ENCODE measurements at places on chromosomes 7 and 10.

- no peak for DNase-seq
Measured at GRCh38 chr7:111409714-111410422, 152.4 kb downstream of the IMMP2L start.

GRCh38 chr7:101974393-101974792 is 157.0 kb downstream of the CUX1 start:
- DNase-seq, result no peak

DNA sequence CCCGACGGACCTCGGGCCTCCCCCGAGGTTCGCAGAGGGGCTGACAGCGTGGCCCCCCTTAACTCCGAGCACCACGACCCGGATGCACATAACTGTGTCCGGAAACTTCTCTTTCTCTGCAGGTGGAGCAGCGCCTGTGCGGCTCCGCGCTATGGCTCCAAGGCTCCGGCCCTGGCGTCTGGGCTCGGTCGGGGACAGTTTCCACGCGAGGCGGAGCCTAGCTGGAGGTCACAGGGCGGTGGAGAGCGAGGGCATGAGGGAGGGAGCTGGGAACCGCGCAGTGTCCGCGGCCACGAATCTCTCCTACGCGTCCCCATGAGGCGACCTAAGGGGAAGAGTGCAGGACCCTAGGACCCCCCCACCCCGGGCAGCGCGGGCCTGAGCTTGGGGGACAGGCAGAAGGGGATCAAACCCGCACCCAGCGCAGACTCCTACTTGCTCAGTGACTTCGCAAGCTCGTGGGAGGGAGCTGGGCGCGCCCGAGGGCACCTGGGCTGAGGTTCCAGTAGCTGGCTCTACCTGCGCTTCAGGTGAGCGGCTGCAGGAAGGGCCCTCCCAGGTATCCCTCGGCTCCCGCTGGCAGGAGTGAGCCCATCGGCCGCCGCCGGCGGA is 8.6 kb upstream of the MNX1 start:
- DNase-seq, result no peak

DNA sequence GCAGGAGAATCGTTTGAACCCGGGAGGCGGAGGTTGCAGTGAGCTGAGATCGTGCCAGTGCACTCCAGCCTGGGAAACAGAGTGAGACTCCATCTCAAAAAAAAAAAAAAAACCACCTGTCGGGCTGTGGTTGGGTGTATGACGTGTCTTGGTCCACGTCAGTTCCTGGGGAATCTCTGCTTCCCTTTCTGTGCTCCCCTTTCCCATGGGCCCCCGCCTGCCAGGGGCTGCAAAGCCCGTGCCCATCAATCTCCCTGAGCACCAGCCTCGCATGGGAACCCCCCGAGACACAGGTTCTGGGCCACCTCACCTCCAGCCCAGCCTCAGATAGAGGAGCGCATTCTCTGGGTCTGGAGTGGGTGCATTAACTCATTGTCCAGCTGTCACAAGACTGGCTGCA is 2.3 kb upstream of the SH2B2 start:
- DNase-seq, result no peak

DNA sequence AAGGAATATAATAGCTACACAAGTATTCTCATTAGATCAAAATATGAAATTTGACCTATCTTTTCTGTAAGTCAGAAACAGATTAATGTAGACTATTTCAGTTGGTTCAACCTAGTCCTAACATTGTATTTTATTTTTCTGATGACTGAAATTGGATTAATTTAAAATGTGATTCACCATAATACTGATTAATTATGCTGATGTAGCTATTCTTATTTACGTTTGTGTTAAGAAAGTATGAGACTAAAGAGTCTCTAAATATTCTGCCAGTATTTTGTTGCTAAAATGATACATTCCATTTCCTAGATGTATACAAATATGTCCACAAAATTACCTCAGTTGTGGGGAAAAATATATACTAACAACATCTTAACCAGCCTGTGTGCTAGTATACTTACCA is 18.3 kb downstream of the MARCHF5 start:
- no peak for DNase-seq

- DNase-seq, result no peak
Measured at GRCh38 chr10:3554121-3554522, 230.9 kb downstream of the KLF6 start.

DNA sequence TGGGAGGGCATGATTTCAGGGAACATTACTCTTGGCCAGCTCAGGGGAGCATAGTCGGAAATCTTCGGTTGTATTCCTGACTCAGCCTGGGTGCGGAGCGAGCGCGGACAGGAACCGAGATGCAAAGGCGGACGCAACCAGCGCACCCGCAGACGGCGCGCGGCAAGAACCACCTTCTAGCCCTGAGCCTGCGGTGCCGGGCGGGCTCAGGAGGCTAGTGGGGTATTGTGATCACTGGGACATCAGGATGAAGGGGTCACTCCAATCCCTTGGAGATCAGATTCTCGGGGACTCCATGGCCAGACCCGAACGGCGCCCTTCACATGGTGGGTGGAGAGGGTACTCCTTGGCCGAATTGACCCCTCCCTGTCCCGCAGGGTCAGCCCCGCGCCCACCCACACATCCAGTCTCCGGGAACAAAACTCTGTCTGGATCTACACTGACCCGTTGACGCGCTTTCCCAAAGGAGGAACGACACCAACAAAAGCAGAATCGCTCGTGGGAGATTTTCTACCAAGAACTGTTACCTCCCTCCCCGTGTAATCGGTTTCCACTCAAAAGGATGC is 730.5 kb downstream of the ZWINT start:
- DNase-seq, result no peak

DNA sequence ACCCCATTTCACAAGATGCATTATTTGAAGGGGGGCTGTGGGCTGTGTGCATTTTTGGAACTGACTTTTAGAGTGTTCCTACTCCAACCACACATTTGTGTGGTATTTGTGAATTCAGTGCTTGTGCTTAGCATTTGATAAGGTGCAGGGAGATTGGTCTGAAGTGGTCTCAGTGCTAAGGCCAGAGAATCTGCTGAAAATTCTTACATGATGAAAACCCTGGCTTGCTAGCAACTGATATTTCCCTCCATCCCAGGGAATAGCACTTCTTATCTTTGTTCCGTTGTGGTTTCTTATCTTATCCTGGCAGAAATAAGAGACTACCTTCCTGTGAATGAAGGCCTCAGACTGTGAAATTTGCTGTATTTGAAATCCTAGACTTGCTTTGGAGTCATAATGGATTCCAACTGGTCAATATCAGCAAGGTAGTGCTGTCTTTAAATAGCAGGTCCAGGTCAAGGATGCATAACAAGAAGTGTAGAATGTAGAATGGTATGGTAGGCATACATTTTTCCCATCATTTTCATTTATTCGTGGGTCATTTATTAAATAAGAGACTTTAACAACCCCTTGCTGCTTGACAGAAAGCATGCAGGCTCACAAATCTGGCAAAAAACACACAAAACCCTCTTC is 986.9 kb downstream of the REEP3 start:
- DNase-seq, result no peak

- no peak for DNase-seq
Measured at GRCh38 chr7:146956853-146957252, 840.3 kb downstream of the CNTNAP2 start.

DNA sequence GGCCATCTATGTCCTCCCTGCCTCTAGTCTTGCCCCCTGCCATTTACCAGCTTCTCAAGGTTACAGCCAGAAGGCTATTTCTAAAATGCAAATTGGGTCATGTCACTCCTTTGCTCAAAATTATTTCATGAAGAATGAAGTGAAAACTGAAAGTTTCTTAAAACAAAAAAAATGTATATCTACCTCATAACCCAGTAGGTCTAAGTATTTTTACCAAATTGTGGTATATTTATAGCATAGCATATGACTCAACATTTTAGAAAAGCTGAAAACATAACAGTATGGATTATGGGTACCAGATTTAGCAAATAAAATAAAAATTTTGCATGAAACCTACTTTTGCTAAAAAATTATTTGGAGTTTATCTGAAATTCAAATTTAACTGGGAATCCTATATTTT is 78.4 kb downstream of the SLC16A9 start:
- DNase-seq, result no peak

DNA sequence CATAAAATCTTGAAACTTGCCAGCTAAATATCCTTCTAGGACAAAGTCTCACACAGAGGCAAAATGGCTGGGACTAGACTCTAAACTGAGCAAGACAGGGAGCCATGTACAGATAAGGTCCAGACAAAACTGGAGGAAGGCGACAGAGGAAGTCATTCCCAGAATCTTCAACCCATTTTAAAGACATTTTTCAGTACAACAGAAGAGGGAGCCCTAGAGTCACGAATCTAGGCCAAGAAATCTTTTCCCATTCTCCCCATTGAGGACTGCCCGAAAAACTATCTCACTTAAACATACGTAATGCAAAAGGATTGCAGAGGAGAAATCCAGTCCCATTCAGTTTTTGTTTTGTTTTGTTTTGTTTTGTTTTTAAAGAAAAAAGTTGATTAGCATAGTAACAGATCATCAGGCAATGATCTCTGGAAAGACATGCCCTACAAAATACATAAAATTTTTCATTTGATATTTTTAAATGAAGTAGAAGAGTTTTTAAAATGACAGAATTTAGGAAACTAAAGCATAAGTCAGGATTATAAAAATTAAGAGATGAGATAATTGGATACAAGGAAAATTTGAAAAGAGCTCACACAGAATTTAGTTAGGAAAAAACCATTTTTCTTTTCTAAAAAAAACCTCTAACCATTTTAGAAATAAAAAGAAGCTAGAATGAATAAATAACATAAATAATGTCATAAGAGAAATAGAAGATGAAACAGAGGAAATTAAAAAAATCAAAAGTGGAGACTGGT is 16.9 kb upstream of the PRF1 start:
- no peak for DNase-seq

- DNase-seq, result no peak
Measured at GRCh38 chr7:143394777-143395176, 13.6 kb downstream of the ZYX start.

- no peak for DNase-seq
Measured at GRCh38 chr7:131819891-131820290, 263.5 kb upstream of the PODXL start.

GRCh38 chr7:35971133-35971891 is 170.5 kb downstream of the SEPTIN7 start:
- no peak for DNase-seq

DNA sequence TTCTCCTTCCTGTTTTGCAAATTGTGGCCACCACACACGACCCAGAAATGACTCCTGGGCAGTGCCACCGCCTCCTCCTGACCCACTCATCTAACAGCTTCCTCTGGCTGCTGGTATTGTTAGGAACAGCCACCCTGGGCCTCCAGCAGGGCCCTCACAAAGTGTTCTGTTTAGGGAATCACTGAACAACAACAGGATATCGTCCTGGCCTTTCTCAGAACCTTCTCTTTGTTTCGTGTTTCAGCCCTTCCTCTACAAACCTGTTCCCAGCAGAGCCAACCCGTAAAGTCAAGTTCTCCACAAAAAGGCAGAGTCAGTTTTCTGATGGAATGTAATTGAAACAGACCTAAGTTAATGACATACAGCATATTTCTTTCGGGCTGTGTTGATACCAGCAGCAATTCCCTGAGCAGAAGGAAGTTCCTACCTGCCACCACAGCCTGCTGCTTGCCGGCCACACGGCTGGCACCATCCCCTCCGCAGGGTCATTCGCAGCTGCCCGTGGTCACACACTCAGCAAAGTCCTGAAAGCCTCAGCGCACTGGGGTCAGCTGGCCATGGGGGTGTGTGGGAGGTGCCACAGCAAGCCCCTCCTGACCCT is 91.7 kb upstream of the PITRM1 start:
- DNase-seq, result no peak

GRCh38 chr10:28939281-28940157 is 262.2 kb downstream of the BAMBI start:
- no peak for DNase-seq

DNA sequence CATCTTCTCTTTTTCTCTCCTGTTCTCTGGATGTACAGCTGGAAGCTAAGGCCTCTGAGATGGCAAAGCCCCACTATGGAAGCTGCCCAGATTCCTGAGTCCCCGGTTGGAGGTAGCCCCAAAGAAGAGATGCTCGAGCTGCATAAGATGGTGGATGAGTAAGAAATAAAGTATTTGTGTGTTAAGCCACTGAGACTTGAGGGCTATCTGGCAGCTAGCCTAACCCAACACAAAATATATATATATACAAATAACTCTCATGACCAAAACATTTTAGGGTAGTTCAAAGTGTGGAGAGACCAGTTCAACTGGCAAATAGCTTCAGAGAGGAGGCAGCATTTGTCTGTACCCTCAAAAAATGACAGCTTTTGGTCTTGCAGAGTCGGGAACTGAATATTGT is 72.4 kb upstream of the PDE1C start:
- no peak for DNase-seq

GRCh38 chr10:104387130-104387888 is 33.7 kb downstream of the CFAP58 start:
- DNase-seq, result no peak

- DNase-seq, result no peak
Measured at GRCh38 chr7:32477649-32477980, 12.6 kb downstream of the LSM5 start.

GRCh38 chr7:69763513-69763912 is 165.2 kb downstream of the AUTS2 start:
- no peak for DNase-seq

GRCh38 chr7:1121886-1122831 is 34.2 kb downstream of the GPER1 start:
- DNase-seq, result no peak

DNA sequence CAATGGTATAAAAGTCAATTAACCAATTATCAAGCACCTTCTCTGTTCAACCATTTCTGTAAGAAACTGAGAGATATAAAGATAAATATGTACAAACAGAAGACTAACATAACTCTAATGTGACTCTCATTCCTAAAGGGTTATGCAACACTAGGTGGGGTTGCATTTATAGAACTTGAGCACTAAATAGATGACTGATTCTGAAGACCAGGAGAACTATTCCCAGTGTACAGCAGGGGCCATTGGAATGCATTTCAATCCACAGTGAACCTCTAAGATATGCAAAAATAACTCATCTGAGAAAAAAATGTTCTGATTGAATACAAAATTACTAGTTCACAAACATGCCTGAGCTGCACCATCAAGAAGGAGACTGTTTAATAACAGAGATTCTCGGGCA is 341.2 kb upstream of the STEAP1 start:
- DNase-seq, result no peak

DNA sequence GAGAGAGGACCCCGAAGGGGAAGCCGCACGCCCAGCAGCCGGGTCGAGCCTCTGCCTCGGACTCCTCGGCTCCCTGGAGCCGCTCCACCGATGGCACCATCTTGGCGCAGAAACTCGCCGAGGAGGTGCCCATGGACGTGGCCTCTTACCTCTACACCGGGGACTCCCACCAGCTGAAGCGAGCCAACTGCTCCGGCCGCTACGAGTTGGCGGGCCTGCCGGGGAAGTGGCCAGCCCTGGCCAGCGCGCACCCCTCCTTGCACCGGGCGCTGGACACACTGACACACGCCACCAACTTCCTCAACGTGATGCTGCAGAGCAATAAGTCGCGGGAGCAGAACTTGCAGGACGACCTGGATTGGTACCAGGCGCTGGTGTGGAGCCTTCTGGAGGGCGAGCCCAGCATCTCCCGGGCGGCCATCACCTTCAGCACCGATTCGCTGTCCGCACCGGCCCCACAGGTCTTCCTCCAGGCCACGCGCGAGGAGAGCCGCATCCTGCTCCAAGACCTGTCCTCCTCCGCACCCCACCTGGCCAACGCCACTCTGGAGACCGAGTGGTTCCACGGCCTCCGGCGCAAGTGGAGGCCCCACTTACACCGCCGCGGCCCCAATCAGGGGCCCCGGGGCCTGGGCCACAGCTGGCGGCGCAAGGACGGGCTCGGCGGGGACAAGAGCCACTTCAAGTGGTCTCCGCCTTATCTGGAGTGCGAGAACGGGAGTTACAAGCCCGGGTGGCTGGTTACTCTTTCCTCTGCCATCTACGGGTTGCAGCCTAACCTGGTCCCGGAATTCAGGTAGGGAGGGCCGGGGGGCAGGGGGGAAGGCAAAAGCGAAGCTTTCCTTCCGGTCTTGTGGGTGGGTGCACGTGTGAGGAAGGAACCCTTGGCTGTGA is 973 bp downstream of the GPR158 start:
- no peak for DNase-seq

Measured in stimulated activated CD8-positive, alpha-beta memory T cell treated with anti-CD3 and anti-CD28 coated beads, Interleukin-15, amount 100 ng/mL, for 4 hours (primary cell).